ENCODE measurements at places on chromosomes 13 and 19.

GRCh38 chr13:98514288-98514687 is 62.6 kb downstream of the STK24 start:
- peaks cover 68% of the 10 kb centered on the region for H3K4me1 ChIP-seq
- DNase-seq = no peak
- H3K4me3 ChIP-seq = no peak overlapping the region
- H3K27me3 ChIP-seq = no peaks in the 10 kb centered on the region
- H3K27ac ChIP-seq = no peak overlapping the region

- H3K4me3 ChIP-seq = no peak overlapping the region
- no peak overlapping the region for H3K27ac ChIP-seq
- H3K27me3 ChIP-seq = no peaks in the 10 kb centered on the region
- no peak for DNase-seq
- no peaks in the 10 kb centered on the region for H3K36me3 ChIP-seq
- H3K4me1 ChIP-seq = no peaks in the 10 kb centered on the region
These were observed 531.1 kb downstream of the IRS2 start for GRCh38 chr13:109255141-109255856.

DNA sequence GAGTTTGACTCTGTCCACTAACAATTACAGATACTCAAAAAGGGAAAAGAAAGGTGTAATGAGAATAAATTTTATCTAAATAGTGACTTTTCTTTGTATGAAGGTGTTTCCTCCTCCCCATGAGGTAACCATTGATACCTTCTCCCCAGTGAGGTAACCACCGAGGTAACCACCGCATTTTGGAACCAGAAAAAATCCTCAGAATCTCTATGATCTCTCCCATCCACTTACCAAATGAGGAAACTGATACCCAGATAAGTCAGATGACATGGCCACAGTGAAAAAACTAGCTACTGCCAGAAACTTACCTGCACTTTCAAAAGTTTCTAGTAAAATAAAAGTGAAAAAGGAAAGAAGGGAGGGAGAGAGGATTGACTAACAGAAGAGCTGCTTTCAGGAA is 124.0 kb upstream of the FNDC3A start:
- H3K27me3 ChIP-seq = no peaks in the 10 kb centered on the region
- DNase-seq = no peak
- H3K27ac ChIP-seq = no peak overlapping the region
- no peaks in the 10 kb centered on the region for H3K4me1 ChIP-seq
- no peak overlapping the region for H3K4me3 ChIP-seq

- no peak for DNase-seq
- no peaks in the 10 kb centered on the region for H3K4me1 ChIP-seq
- no peaks in the 10 kb centered on the region for H3K36me3 ChIP-seq
- no peak overlapping the region for H3K4me3 ChIP-seq
- no peak overlapping the region for H3K27ac ChIP-seq
These were observed 531.9 kb downstream of the KLF12 start for GRCh38 chr13:73602295-73602694.

GRCh38 chr13:90709319-90709718 is 638.2 kb upstream of the MIR17HG start:
- no peak overlapping the region for H3K4me3 ChIP-seq
- H3K27me3 ChIP-seq = no peaks in the 10 kb centered on the region
- H3K27ac ChIP-seq = no peak overlapping the region
- no peak for DNase-seq
- H3K36me3 ChIP-seq = no peaks in the 10 kb centered on the region

DNA sequence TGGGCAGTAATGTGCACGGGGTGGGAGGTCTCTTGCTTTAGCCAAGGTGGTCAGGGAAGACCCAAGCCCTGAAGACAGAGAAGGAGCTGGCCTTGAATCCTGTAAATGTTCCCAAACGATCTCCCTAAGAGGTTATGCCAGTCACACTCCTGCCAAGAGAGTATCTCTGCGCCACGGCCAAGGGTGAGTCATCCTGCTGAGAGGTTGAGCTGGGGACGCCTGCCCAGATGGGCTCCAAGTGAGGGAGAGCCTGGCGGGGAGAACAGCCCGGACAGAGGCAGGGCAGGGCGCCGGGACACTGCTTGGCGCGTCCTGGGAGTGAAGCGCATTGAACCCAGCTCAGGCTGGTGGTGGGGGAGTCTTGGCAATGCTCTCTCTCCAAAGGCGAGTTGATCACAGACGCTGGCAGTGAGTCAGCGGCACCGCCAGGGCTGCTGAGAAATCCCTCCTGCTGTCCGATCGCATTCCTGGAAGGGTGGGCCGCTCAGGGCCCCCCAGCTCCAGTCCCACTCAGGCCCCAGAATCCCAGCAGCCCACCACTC is 16.4 kb downstream of the SULT2B1 start:
- DNase-seq = no peak
- no peak overlapping the region for H3K27ac ChIP-seq
- no peaks in the 10 kb centered on the region for H3K4me1 ChIP-seq
- H3K36me3 ChIP-seq = no peaks in the 10 kb centered on the region
- H3K27me3 ChIP-seq = peaks cover 5% of the 10 kb centered on the region
- no peak overlapping the region for H3K4me3 ChIP-seq

- H3K4me1 ChIP-seq = peaks cover 33% of the 10 kb centered on the region
- H3K4me3 ChIP-seq = peak overlapping the region; percentile 88
- DNase-seq = peak; percentile 62
- H3K27ac ChIP-seq = peak overlapping the region; percentile 87
These were observed 476 bp downstream of the MBD3 start for GRCh38 chr19:1592024-1592754.

GRCh38 chr13:113401452-113402415 is 37.8 kb upstream of the GRTP1 start:
- H3K4me3 ChIP-seq = no peak overlapping the region
- no peak for DNase-seq
- no peaks in the 10 kb centered on the region for H3K4me1 ChIP-seq
- no peaks in the 10 kb centered on the region for H3K36me3 ChIP-seq
- H3K27ac ChIP-seq = no peak overlapping the region

GRCh38 chr13:62653371-62653770 is 1237.7 kb upstream of the PCDH20 start:
- DNase-seq = no peak
- no peak overlapping the region for H3K27ac ChIP-seq
- H3K4me3 ChIP-seq = no peak overlapping the region
- no peaks in the 10 kb centered on the region for H3K27me3 ChIP-seq

DNA sequence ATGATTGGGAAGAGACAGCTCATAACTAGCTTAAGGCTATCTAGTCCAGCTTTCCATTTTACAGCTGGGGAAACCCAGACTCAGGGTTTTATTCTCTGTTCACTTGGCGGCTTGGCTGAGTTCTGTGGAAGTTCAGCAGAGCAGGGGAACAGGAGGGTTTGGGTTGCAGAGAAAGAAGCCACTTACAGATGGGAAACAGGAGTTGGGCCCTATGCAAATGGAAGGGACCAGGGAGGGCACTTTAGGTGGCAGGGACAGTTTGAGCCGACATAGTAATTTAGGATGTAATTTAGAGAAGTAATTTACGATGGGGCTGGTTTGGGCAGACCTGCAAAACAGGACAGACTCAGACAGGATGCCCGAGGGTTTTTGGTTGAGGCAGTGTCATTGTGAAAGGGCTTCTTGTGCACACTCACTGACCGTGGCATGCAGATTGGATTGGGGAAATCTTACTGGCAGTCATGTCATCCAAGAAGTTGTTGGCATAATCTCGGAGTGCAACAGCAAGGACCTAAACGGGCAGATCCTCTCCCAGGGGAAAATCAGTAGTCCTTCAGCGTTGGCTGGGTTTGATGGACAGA is 47.3 kb upstream of the GPR183 start:
- peak overlapping the region; percentile 97 for H3K27ac ChIP-seq
- DNase-seq = no peak
- no peaks in the 10 kb centered on the region for H3K27me3 ChIP-seq
- peaks cover 18% of the 10 kb centered on the region for H3K36me3 ChIP-seq
- no peak overlapping the region for H3K4me3 ChIP-seq

DNA sequence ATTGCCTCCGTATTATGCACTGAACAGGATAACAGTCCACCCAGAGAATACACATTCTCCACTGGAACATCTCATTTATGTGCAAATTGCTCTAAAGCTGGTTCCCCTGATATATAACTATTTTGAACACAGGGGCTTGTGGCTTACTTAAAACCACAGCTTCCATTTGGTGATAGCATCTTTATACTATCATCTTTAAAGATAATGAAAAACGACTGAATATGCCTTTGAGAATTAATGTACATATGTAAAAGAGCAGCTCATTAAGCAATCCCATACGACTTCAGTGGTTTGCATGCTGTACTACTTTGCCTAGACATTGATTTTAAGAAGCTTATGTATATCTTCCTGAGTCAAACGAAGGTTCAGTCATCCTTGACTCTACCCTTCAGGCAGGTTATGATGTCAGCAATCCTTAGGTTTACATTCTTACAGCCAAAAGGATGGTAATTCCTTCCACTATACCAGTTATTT is 40.8 kb downstream of the BRD4 start:
- H3K36me3 ChIP-seq = peaks cover 11% of the 10 kb centered on the region
- H3K27ac ChIP-seq = no peak overlapping the region
- H3K4me1 ChIP-seq = peaks cover 95% of the 10 kb centered on the region
- H3K27me3 ChIP-seq = no peaks in the 10 kb centered on the region
- no peak for DNase-seq

GRCh38 chr13:50290186-50290585 is 274.9 kb downstream of the KCNRG start:
- no peak overlapping the region for H3K4me3 ChIP-seq
- no peaks in the 10 kb centered on the region for H3K36me3 ChIP-seq
- DNase-seq = no peak
- no peak overlapping the region for H3K27ac ChIP-seq
- H3K27me3 ChIP-seq = no peaks in the 10 kb centered on the region
- H3K4me1 ChIP-seq = peaks cover 3% of the 10 kb centered on the region

DNA sequence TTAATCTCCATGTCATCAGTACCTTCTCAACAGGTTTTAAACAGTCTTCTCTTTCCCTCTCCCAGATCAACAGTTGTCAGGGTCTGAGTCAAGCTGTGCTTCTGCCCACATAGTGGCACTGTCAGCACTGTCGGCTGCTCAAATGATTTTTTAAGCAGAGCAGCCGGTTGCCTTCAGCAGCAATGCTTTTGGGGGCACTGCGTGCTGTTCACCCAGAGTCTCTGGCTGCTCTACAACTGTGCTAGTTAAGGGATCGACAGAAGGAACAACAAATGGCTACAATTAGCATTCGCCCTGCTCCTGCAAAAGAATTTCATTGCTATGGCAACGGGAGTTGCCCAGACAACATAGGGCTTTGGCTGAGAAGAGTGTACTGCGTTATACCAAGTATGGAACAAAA is 412.9 kb downstream of the DIAPH3 start:
- H3K27ac ChIP-seq = no peak overlapping the region
- no peaks in the 10 kb centered on the region for H3K4me1 ChIP-seq
- no peak overlapping the region for H3K4me3 ChIP-seq
- DNase-seq = no peak
- no peaks in the 10 kb centered on the region for H3K27me3 ChIP-seq
- H3K36me3 ChIP-seq = no peaks in the 10 kb centered on the region

Data from CD4-positive, alpha-beta T cell (primary cell).